ENCODE measurements at places on chromosomes 12 and 14.

DNA sequence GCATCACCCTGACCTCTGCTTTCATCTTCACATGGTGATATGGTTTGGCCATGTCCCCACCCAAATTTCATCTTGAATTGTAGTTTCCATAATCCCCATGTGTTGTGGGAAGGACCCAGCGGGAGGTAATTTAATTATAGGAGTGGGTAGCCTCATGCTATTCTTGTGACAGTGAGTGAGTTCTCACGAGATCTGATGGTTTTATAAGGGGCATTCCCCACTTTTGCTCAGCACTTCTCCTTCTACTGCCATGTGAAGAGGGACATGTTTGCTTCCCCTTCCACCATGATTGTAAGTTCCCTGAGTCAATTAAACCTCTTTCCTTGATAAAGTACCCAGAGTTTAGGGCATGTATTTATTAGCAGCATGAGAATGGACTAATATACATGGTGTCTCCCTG, 38.2 kb downstream of the TMBIM6 start:
- DNase-seq: no peak

- no peak for DNase-seq
Measured at GRCh38 chr14:25009891-25010290, 40.1 kb downstream of the STXBP6 start.

- DNase-seq: no peak
Measured at GRCh38 chr14:104898870-104899510, 25.7 kb upstream of the PLD4 start.

DNA sequence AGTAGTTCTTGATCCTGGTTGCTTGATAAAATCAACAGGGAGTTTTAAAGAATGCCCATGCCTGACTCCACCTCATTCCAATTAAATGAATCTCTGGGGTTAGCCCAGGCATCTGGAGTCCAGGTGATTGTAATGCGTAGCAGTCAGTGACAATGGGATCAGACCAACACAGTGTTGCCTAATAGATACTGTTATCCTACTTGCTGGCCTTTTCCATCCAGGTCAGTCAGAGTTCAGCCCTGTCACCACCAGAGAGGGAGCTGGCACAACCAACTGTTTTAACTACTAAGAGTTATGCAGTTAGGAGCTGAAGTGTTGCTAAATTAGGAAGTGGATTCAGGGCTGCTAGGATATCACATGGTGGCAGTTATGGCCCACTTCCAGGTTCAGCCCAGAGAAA, 107.1 kb downstream of the GPR135 start:
- no peak for DNase-seq

GRCh38 chr12:70005864-70006618, 181.0 kb downstream of the MYRFL start:
- DNase-seq: no peak

DNA sequence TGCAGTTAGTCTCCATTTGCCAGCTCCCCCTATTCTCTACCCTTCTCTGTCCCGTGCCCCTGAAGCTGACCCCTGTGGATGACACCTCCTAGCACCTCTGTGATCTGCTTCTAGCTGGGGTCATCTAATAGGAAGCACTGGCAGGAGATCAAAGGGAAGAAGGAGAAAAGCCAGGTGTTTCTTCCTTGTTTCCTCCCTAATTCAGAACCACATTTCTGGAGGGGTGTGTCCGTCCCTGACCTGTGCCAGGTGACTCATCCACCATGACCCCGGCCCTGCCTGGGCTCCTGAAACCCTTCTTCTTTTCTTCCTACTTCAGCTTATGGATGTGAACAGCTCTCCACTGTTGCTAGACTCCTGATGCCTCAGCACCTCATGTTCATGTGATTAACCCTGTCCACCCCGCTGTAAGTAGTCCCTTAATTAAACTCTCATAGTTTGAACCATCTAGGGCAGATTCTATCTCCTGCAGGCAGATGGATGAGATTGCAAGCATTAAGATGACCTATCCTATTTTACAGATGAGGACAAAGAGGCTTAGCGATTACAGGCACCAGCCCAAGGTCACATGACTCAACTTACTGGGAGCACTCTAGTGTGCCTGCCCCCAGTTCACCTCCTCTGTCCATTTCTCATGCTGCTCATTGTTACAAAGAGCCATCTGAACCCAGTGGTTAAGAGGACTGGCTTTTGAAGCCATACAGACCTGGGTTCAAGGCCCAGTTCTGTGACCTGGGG, 770.5 kb downstream of the MED13L start:
- DNase-seq: no peak

- no peak for DNase-seq
Measured at GRCh38 chr12:32533971-32534590, 134.7 kb downstream of the FGD4 start.

DNA sequence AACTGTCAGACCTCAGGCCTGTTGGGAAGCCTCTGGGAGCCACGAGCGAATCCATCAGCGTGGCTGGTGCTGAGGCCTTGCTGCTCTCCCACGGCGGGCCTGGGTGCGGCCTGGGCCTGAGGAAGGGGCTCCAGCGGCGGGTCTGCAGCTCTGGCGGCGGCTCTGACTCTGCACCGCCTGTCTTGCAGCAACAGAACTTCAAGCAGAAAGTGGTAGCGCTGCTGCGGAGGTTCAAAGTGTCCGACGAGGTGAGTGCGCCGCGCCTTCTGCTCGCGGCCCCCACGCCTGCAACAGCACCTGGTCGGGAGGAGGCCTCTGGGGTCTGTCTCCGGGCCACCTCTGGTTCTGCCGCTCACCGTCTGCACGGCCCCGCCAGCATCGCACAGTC, 28.7 kb upstream of the TEX22 start:
- DNase-seq: no peak

DNA sequence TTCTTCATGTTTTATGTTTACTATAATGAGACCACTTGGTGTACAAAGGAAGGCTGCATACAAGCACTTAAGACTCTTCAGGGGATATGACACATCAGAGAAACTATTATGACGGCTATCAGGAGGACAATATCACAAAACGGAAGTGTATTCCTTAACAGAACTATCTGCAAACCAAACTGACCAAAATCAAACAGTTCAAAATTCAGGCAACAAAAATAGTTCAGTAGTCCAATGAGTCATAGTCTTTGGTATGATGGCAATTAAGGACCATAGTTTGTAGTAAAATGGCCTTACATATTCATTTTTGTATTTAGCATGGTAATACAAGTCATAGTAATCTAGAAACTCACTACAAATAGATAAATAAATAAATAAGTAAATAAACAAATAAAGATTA, 1638.7 kb upstream of the SEL1L start:
- DNase-seq: no peak

Measured in activated naive CD8-positive, alpha-beta T cell treated with anti-CD3 and anti-CD28 coated beads for 36 hours (primary cell).